ENCODE measurements at places on chromosomes 13 and 19.
A peak's percentile ranks its signal among the peaks of the same experiment; 100 is the strongest.

GRCh38 chr13:72932250-72932649, 126.6 kb upstream of the KLF5 start:
- no peak for DNase-seq

DNA sequence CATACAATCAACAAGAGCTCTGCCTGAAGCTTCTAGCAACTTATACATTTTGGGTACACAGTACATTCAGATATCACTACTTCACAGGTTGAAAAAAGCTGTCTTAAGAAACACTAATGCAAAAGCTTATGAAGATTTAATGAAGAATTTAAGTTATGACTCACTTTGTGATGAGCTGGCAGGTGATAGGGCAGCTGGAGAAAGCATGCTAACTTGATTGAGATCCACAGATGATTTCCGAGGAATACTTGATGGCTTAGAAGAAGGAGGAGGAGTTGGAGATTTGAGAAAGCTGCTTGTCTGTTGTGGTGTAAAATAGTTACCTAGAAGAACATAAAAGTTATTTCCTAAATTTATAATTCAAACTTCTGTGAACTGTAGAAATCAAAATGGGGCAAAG, 23.3 kb downstream of the EXOSC8 start:
- DNase-seq, result no peak

GRCh38 chr13:74093691-74094090, 40.5 kb downstream of the KLF12 start:
- no peak for DNase-seq

- DNase-seq, result no peak
Observed at GRCh38 chr19:17739121-17739875, 12.0 kb upstream of the FCHO1 start.

DNA sequence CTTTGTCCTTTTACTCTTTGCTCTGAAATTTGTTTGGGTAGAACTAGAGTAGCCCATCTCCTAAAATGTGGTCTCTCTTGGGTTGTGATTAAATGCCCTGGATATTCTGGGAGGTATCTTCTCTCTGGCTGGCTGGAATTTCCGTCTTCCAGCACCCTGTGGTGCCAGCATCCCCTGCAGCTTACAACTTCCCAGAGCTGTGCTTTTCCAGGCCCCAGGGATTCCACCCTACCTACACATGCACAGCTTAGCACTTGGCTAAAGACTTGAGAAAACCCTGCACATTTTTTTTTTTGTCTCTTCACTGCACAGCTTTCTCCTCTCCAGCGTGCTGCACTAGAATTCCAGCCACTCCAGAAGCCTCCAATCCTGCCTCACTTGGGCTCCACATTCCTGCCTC, 334.7 kb downstream of the IRS2 start:
- no peak for DNase-seq

GRCh38 chr19:3108775-3109174, 14.6 kb downstream of the GNA11 start:
- DNase-seq, result peak; percentile 73

- DNase-seq, result no peak
Observed at GRCh38 chr13:26015271-26016125, 36.3 kb downstream of the SHISA2 start.

- no peak for DNase-seq
Observed at GRCh38 chr19:50870417-50871089, 2.7 kb upstream of the KLK2 start.

- DNase-seq, result no peak
Observed at GRCh38 chr13:73704587-73704986, 429.6 kb downstream of the KLF12 start.

DNA sequence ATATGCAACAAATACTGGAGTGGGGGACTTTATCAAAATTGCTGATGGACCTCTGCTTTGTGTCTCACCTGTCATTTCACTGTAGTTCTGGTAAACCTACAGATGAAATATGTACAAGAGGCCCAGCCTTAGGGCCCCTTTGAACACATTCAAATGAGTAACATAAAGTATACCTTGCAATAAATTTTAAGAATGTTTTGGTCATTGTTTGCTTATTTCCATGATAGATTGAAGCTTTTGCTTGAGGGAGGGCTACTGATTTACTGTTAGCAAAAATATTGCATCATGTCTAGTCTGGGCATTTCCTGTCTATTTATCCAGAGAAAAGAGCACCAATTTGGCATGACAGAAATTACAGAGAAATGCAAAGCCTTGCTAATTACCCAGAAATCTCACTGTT, 705.5 kb upstream of the PCDH9 start:
- no peak for DNase-seq

- DNase-seq, result no peak
Observed at GRCh38 chr19:2050349-2050990, 574 bp downstream of the MKNK2 start.

- no peak for DNase-seq
Observed at GRCh38 chr13:105602956-105603670, 932.3 kb downstream of the EFNB2 start.

GRCh38 chr13:46663206-46664037, 110.5 kb downstream of the LRCH1 start:
- DNase-seq, result no peak

GRCh38 chr19:34118879-34119748, 53.2 kb upstream of the LSM14A start:
- peak; percentile 20 for DNase-seq

DNA sequence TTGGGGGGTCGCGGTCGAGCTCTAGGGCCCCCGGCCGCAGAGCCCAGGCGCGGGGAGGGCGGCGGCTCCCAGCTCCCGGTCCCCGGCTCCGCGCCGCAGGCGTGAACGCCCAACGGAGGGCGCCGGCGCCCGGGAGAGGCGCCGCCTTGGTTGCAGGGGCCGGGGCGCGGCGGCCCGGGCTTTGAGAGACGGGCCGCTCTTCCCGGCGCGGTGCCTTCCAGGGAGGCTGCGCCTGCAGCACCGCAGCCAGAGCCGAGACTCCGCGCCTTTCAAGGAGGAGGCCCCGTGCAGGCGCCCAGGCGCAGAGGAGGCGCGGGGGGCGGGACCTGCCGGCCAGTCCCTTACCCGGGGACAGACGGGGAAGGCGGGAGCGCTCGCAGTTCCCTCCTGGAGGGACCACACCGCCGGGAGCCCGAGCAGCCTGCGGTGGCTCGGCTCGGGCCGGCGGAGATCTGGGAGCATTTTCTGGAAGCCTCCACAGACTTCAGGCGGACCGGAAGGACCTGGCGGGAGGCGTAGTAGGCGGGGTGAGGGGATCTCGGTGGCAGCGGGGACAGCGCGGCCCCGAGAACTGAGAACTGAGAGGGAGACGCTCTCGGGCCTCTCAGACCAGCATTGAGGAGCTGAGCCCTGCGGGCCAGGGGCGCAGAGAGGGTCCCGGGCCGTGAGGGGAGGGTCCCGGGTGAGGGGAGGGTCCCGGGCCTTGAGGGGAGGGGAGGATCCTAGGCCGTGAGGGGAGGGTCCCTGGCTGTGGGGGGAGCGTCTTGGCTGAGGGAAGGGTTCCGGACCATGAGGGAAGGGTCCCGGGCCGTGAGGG, 25.5 kb upstream of the MCF2L start:
- no peak for DNase-seq

DNA sequence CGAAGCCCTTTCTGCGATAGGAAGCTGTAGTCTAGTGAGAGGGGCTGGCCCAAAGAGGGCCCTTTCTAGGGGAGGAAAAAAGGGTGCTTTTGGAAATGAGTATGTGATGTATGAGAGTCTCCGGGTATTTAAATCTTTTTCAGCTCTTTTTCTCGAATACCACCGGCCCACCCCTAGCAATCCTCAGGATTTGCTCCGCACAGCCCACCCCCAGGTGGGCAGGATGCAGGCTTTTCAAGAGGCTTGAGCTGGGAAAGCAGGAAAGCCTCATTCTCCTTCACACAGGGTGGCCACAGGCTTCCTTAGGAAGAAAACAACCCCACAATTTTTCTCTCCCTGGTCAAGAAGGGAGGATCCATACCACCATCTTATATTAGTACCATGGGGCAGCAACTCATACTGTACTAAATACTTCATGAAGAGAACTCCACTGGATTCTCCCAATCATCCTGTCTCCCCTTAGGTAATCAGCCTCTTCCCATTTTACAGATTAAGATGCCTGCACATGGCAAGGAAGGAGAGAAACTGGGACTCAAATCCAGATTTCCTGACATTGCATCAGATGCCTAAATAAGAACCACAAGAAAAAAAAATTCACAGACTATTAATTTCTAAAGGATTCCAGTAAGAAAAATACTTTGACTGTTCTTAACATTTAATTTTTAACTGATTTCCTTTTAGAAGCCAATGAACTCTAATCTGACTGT, 84.4 kb downstream of the STK24 start:
- DNase-seq, result no peak

DNA sequence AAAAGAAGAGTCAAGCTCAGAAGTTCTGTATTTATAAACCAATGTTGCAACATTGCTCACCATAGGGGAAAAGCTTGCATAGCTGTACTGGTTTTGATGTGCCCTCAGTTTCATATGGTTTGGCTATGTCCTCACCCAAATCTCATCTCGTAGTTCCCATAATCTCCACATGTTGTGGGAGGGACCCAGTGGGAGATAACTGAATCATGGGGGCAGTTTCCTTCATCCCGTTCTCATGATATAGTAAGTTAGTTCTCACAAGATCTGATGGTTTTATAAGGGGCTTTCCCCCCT, 73.9 kb downstream of the TNFRSF19 start:
- DNase-seq, result no peak

DNA sequence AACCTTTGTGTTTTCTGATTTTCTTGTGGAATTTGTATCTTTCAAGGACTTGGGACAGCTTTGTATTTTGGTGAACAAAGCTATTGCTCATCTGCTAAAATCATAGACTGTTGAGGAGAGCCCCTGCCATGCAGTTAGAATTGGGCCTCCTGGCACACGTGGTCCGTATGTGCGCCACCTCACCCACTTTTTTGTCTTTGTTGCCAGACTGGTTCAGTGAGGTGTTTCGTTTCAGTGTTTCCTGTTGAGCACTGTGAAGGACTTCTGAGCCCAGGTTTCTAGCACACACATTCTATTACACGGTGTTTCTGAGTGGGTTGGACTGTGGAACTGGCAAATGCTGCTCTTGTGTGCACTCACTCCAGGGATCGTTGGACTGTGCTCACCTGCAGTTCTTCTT, 37.6 kb upstream of the RNF113B start:
- DNase-seq, result no peak

DNA sequence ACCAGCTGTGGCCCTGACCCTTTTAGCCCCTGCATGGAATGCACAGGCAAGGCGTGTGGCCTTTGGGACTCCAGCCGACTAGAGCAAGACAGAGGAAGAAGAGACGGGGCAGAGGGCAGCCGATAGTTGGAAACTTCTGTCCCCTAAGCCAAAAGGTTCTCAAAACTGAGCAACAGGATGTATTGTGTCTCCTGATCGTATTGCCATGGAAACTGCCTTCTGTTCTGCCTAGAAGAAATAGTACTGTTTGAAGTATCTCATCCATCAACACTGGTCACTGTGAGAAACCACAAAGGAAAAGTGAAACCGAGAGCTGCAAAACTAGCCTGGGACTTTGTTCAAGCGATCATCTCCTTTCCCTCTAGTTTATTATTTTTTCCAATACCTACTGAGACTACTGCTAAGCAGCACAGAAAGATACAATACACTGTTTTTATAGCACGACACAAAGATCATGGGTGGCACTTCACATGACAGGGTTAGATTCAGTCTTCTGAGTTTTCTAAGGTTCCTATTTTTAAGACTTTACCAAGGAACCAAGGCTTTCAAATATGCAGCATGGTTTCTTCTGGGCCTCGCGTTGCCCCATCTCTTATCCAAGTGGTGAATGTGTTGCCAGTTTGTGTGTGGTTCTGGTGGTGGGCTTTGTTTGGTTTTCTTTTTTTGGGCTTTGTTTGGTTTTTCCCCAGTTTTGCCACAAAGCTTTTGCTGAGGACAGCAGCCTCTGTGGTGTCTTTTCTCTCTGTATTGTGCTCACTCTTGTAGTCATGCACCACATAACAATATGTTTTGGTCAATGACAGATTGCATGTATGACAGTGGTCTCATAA, 49.3 kb upstream of the GPR183 start:
- peak; percentile 85 for DNase-seq

- no peak for DNase-seq
Observed at GRCh38 chr13:27140060-27140459, 31.6 kb downstream of the USP12 start.
